Stimulated activated CD4-positive, alpha-beta T cell treated with anti-CD3 and anti-CD28 coated beads, Interleukin-12 subunit alpha, Interleukin-12 subunit beta, amount 100 ng/mL, for 48 hours (primary cell): ENCODE measurements at places on chromosomes 13 and 19.

DNA sequence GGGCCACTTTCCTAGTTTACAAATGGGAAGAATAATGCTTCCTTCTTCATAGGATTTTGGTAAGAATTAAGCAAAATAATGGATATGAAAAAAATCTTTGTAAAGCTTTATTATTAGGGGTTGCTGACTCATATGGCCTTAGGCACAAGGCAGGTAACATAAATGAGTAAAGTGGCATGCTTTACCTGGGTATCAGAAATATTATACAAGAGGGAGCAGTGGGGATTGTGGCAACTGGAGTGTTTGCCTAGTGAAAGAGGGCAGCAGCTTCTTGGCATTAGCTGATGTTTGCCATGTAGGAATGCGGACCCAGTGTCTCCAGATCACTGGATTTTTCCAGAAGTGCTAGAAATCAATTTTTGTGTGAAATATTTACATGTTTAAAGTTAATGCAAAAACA, 19.5 kb downstream of the WDFY2 start:
- DNase-seq: no peak

GRCh38 chr19:33194886-33195644, 935 bp downstream of the LRP3 start:
- no peak for DNase-seq

GRCh38 chr13:43273362-43273761, 250.0 kb downstream of the DNAJC15 start:
- DNase-seq: no peak

- DNase-seq: no peak
Measured at GRCh38 chr19:53647350-53647749, 15.6 kb downstream of the DPRX start.

- DNase-seq: no peak
Measured at GRCh38 chr19:2625434-2625833, 77.1 kb downstream of the GNG7 start.

- peak; percentile 40 for DNase-seq
Measured at GRCh38 chr13:52195401-52195837, 36.0 kb upstream of the NEK3 start.

DNA sequence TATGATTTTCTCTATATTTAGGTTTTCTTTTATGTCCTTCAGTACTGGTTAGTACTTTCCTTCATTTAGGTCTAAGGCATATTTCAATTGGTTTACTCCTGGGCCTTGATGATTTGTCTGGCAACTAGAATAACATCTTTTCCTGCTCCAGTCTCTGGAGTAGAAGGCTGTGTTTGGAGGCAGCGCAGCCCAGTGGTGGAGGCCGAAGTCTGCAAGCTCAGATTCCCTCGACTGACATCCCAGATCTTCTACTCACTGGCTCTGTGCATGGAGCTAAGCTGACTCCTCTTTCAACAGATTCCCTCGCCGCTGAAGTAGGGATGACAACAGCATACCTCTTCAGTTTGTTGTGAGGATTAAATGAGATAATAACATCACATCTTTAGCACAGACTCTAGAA, 141.0 kb downstream of the RAP2A start:
- DNase-seq: no peak

- DNase-seq: no peak
Measured at GRCh38 chr19:45560686-45561085, 23.9 kb downstream of the OPA3 start.

GRCh38 chr13:40170982-40171381, 495.5 kb downstream of the FOXO1 start:
- no peak for DNase-seq

GRCh38 chr19:48844472-48844871, 8.2 kb upstream of the HSD17B14 start:
- no peak for DNase-seq

DNA sequence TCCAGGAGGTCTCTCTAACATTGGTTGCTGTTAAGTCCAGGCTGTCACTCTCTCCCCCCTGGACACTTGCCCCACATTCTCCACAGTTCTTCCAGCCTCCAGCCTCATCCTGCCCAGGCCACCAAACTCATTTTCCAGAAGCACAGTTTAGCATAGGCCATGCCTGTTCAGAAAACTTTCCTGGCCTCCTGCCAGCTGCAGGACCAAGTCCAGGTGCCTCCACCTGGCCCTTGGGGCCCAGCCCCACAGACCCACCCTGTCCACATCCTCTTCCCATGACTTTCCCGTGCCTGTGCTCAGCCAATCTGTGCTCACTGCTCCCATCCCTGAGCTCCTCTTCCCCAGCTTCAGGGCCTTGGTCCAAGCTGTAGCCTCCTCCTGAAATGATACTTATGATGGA, 905.0 kb downstream of the UQCRFS1 start:
- DNase-seq: no peak

DNA sequence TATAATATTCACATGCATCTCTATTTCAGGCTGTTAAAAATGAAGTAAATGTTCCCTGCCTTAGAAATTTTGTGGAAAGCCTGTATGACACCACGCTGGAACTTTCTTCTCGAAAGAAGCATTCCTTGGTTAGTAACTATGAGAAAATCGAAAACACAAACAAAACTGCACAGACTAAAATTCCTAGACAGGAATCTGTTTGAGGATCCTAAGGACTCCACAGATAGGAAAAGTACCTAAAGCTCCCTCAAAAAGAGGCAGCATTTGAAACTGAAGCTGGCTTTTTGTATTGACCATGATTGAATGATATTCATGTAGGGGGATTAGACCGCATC, 103.4 kb downstream of the FRY start:
- DNase-seq: no peak

DNA sequence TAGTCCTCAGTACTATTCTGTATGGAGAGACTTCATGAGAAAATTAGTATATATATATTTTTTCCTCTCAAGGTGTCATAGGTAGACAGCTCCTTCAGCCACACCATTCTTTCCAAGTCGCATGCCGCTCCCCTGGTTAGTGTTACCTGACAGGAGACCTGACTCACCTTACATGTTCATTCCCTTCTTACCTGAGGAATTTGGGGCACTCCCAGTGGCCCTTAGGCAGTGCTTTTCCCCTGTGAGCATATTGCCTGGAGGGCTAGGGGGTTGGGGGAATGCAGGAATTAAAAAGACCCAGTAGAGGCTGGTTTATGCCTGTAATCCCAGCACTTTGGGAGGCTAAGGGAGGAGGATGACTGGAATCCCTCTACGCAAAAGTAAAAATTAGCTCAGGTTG, 9.0 kb upstream of the ACTN4 start:
- DNase-seq: no peak

- DNase-seq: no peak
Measured at GRCh38 chr19:51600940-51601580, 29.1 kb downstream of the SIGLEC5 start.

GRCh38 chr19:35184884-35185283, 30.3 kb downstream of the FXYD5 start:
- no peak for DNase-seq

DNA sequence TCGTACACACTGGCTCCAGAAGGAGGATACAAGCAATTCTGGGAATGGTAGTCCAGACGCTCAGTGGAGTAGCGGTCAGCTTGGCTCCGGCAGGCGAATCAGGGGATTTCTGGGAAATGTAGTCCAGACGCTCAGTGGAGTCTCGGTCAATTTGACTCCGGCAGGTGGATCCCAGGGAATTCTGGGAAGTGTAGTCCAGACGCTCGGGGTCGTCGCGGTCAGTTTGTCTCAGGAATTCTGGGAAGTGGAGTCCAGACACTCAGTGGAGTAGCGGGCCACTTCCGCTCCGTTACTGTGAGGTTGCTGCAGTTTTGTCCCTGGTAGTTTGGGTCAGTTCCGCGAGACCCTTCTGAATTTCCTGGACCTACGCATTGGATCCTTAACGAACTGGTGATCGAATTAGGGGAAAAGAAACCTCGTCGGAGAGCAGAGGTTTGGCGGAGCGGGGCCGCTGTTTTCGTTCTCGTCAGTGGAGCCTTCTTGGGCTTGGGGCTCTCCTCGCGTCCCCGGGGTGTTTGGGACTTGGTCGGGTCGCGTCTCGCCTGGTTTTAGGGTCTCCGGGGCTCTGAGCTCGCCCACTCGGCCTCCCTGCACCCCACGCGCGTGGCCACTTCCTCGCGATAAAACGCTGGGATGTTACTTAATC, at the start of gene ZNF225:
Gene ZNF225, plus strand, starts transcription at position 262 of the 646 bp plus-strand sequence. CDS start 2,429 bp downstream, outside the sequence.
- DNase-seq: peak; percentile 84

DNA sequence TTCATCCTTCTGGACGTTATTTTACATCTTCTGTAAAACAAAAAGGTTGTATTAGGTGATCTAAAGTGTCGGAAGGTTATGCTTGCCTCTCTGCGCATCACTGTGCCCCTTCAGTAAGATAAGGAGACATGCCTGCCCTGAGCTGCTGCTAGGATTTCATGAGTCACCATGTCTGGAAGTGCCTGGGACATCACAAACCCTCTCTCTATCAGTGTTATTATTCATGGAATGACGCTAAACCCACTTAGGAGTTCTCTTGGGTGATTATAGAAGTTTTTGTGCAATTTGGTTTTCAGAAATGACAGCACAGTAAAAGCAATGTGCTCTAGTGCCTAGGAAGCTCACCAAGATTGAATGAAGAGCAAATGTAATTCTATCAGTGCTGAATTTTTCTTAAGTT, 617.7 kb downstream of the DCT start:
- no peak for DNase-seq
